ENCODE measurements at places on chromosomes 2 and 18.

DNA sequence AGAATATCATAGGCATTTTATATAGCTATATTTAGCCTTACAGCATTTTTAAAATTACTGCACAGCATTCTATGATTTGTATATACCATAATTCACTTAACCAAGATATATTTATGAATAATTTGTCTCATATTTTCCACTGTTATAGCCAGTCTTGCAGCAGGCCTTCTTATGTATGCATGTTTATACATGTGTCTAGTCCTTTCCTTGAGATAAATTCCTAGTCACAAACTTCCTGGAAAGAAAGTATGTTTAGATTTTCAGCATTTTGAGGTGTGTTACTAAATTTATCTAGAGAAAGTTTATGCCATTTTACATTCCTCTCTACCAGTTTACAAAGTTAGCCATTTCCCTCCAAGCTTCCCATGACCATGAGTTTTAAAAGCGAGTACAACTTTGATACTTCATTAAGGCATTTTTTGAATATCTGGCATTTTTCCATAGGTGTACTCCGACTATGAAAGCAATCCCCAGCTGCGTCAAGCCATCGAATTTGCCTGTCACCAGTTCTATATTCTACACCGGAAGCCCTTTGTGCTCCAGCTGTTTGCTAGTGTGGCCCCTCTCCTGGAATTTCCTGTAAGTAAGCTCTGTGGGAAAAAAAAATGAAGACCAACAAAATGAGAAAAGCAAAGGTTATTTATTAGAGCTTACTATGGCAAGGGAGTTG, 59.4 kb upstream of the RPE start:
- DNase-seq = no peak

DNA sequence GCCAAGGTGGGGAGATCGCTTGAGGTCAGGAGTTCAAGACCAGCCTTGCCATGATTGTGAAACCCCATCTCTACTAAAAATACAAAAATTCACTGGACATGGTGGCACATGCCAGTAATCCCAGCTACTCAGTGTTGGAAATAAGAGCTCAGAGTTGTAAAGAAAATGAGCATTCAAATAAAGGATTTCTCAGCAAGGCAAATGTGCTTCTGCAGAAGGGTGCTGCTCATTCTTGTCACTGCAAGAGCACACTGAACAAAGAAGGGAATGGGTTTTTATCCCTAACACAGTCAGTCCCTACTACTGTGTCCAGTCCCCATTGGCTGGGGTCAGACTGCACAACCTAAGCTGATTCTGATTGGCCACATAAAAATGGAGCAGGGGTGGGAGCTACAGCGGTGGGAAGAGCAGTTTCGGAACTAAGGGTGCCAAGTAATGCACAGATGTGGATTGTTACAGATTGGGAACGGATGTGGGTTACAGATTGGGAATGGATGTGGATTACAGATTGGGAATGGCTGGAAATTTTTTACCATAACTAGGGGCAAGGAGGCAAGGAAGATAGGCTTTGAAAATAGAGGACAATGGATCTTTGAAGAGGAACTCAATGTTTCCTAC, 31.1 kb upstream of the TRAPPC8 start:
- DNase-seq = no peak

DNA sequence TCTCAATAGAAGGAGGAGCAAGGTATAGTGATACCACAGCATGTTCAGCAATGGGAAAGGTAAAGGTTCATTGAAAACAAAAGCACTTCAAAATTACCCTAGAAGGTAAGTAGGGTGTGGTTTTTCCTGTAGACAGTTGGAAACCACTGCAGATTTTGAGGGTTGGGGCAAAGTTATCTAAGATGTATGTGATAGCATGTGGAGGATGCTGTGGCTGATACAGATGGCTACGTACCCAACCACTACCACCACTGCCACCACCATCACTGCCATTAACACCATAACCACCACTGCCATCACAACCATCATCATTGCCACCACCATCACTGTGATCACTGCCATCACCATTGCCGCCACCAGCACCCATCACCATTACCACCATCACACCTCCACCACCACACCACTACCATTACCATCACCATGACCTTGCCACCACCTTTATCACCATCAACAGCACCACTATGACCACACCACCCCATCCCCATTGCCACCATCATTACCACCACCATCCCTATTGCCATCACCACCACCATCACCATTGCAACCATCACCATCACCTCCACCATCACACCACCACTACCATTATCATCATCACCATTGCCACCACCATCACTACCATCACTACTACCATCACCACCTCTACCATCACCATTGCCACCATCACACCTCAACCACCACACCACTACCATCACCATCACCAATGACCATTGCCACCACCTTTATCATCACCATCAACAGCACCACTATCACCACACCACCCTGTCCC, 3.7 kb downstream of the TMSB10 start:
- DNase-seq = no peak

- DNase-seq = no peak
These were observed 93.8 kb downstream of the PRKCE start for GRCh38 chr2:45745231-45745630.

DNA sequence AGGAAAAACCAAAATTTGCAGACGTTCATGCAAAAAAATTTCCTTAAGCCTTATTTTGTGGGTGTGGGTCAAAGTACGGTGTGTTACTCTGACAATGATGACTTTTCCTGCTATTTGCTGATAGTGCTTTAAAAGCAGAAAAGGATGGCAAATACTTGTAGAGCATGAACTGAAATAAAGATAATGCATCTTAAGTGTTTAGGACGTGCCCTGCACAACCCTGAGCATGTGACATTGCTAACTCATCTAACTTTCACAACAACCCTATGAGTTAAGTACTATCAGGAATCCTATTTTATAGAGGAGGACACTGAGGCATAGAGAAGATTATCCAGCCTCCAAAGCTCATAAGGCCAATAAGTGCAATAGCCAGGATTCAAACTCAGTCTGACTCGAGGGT, 143.3 kb downstream of the RNF152 start:
- DNase-seq = no peak

DNA sequence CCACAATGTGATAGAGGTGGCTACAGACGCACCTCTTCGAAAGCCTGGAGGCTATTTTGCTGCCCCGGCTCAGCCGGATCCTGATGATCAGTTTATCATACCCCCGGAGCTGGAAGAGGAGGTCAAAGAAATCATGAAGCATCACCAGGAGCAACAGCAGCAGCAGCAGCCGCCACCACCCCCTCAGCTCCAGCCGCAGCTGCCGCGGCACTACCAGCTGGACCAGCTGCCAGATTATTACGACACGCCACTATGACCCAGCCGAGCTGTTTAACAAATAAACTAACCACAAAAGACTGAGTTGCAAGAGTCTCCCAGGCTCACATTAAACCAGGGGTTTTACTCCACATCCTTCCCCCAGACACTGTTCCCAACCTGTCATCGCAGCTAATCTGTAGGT, 263.8 kb downstream of the PHLPP1 start:
- no peak for DNase-seq

GRCh38 chr18:60196836-60197606, 175.6 kb downstream of the MC4R start:
- DNase-seq = no peak

GRCh38 chr2:217337771-217338170, 477.9 kb upstream of the TNP1 start:
- DNase-seq = no peak

DNA sequence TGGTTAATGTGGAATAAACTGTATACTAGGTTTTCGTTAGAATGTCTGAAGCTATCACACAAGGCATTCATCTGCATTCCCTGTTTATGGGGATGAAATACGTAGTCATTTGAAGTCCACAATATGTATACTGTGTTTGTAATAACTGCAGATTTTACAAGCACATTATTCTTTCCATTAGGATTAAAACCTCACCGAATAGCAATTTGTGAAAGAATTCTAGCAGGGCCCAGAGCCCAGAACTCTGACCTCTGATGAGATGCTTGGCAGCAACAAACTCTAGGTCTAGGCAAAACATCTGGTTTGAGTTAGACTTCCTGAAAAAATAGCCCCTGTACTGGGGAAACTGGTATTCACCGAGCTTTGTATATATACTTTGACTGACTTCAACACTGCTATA, 158.2 kb downstream of the SRBD1 start:
- no peak for DNase-seq

DNA sequence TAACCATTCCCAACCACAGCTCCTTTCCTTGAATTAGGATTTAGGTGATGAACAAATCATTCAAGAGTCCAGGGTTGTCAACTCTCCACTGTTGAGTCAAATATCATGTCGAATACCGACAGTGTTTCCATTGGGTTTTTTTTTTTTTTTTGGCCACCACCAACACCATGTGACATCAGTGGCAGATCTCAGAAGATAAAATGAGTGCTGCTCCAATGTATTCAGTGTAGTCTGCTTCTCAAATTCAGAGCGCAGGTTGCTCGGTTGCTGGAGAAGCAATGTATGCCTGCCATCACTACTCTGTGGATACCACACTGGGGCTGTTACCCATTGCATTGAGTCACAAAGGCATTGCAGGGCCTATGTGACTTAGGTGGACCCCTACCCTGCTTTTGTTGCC, 10.8 kb upstream of the ATL2 start:
- DNase-seq = no peak

GRCh38 chr18:76051396-76052226, 443.4 kb downstream of the ZNF516 start:
- DNase-seq = no peak

DNA sequence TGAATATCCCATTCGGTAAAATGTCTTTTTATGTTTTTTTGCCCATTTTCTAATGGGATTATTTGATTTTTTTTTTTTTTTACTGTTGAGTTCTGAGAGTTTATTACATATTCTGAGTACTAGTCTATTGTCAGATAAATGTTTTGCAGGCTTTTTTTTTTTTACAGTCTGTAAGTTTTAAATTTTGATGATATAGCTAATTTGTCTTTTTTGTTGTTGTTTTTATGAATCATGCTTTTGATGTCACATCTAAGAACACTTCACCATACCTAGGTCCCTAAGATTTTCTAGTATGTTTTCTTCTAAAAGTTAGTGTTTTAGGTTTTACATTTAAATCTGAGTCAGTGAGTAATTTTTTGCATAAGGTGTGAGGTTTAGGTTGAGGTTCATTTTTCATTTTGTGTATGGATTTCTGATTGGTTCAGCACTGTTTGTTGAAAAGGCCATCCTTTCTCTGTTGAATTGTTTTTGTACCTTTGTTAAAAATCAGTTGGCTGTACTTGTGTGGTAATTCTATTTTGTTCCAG, 40.7 kb downstream of the PTPN4 start:
- no peak for DNase-seq

GRCh38 chr2:152186262-152186661, 10.7 kb upstream of the STAM2 start:
- no peak for DNase-seq

- DNase-seq = no peak
These were observed 6.1 kb upstream of the CASP8 start for GRCh38 chr2:201254081-201254730.

Measured in Panc1 (cell line).